ENCODE measurements at places on chromosomes 6 and 20.

- peak; percentile 4 for DNase-seq
These were observed 271.5 kb downstream of the FOXA2 start for GRCh38 chr20:22312744-22313346.

- DNase-seq: no peak
These were observed 55.2 kb downstream of the ATXN1 start for GRCh38 chr6:16706029-16706428.

DNA sequence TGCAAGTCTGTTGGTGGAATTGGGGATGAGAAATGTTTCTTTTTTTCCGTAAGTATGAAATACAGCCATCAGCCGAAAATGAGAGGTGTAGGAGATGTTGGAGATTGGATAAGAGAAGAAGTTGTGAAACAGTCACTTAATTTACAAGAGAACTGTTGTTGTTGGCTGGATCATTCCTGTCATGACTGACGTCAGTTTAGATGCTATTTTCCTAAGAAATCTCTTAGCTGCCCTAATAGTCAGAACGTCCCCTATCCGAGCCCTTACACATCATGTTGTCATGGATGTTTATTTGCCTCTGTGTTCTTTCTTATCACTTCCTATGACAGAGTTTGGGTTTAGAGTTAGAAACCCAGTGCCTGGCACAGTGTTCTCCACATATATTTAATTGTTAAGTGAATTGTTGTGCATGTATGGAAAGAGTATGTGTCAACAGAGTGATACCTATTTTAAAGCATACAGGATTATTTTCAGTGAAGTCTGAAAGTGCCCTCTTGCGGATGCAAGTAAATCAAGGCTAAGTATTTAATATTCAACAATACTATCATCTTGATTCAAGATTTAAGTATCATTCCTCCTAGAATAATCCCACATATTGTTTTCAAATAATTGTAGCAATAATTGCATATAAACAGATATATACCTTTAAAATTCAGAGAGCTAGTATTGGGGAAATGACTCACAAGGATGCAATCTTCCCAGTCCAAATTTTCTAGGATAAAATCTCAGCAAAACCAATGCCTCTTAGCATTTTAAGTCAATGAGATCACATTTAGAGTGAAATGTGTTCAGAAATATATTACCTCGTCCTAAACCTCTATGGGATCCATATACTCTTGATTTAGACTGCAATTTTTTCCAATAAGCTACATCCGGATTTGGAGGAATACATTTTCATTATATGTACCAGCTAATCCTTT lies 309.9 kb upstream of the NOX3 start:
- DNase-seq: no peak

DNA sequence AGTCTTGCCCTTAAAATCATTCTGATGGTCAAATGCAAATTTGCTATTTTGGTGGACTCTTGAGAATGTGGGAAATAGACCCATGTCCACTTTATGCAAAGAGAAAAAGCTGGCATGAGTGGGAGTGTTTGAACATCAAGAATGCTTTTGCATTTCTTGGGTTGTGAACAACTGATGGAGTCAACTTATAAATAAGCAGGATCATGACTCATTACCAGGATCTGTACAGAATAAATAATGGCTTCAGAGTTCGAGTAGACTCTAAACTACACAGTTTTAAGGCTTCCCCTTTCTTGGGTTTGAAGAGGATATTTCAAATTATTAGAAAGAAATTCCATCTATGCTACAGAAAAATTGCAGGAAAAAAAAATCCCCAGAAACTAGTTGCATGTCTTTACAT lies 195.5 kb downstream of the EYA4 start:
- DNase-seq: no peak

- DNase-seq: peak; percentile 87
These were observed 40.5 kb downstream of the PIM1 start for GRCh38 chr6:37210313-37210968.

GRCh38 chr6:23180504-23181293 lies 611.3 kb downstream of the HDGFL1 start:
- no peak for DNase-seq

- DNase-seq: no peak
These were observed 13.5 kb downstream of the KCNK17 start for GRCh38 chr6:39300739-39301138.

DNA sequence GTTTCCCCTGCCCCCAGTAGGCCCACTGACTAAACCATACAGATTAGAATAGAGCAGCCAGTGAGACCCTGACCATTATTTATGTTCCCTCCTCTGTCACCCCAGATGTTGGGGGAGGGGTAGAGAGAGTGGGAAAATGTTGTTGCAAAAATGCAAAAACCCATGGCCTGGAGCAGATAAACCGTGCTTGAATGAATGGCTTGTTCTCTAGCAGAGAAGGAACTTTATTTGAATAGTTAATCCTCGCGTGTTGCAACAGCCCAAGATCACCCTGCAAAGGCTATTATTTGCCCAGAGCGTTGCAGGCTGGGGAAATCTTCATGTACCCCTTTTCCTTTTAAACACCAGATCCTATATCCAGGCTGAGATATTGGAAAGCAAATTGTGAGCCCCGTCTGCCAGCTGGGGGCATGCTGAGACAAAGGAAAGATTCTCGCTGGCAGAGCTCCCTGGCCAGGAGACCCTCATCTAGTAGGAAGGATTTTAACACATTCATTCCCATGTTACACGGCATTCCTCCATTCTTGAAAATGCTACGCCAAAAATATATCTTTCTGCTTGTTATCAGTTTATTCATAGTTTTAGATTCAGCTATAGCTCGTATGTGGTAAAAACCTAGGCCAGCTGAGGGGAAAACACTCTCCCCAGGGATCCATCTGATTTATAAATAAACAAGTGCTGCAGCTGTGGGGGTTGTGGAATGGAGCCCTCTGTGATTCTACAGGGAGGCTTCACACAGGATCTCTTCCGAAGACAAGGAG lies 53.0 kb downstream of the LINC00237 start:
- no peak for DNase-seq

DNA sequence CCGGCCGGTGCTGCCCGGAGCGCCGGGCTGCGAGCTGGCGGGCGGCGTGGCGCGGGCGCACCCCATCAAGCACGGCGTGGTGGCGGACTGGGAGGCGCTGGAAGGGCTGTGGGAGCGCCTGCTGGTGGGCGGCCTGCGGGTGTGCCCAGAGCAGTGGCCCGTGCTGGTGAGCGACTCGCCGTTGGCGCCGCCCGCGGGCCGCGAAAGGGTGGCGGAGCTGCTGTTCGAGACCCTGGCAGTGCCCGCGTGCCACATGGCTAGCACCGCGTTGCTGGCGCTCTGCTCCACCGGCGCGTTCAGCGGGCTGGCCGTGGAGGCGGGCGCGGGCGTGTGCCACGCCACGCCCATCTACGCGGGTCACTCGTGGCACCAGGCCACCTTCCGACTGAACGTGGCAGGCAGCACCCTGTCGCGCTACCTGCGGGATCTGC lies 517 bp downstream of the ACTL10 start:
- peak; percentile 56 for DNase-seq

DNA sequence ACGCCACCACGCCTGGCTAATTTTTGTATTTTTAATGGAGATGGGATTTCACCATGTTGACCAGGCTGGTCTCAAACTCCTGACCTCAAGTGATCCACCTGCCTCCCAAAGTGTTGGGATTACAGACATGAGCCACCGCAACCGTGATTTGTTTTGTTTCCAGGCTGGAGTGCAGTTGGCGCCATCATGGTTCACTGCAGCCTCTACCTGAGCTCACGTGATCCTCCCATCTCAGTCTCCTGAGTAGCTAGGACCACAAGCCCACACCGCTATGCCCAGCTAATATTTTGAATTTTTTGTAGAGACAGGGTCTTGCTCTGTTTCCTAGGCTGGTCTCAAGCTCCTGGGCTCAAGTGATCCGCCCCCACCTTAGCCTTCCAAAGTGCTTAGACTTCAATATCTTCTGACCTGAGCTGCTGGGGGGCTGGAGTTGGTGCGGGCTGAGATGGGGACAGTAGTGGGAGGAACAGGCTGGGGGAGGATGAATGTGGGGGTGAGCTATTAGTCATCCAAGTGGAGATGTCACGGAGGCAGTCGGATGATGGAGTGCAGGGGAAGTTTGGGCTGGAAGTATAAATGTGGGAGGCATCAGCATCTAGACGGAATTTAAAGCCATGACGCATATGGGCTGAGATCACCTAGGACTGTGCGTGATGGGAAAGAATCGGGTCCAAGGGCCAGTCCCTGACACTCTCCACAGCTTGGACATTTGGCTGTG lies 23.1 kb upstream of the ZMYND8 start:
- no peak for DNase-seq

- no peak for DNase-seq
These were observed 70.0 kb upstream of the SMIM29 start for GRCh38 chr6:34318499-34319470.

GRCh38 chr6:87421576-87421975 lies 13.8 kb downstream of the CFAP206 start:
- DNase-seq: no peak

GRCh38 chr20:16433293-16433580 lies 140.0 kb downstream of the KIF16B start:
- DNase-seq: no peak

DNA sequence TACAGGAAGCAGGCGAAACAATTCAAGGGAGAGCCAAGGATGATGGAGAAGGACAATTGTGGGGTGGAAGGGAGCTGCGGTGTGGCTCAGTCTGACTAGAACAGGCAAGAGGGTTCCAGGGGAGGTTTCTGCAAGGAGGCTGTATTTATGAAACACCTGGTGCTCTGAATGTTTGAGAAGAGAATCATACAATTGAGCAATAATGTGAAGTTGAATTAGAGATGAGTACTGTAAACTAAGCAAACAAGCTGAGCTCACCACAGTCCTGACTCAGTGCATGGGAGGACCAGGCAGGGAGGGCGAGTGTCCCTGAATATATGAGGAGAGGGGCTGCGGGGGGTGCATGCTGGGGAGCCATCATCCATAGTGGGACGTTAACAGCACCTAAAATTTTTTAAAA lies 279.7 kb downstream of the KIF16B start:
- DNase-seq: no peak

DNA sequence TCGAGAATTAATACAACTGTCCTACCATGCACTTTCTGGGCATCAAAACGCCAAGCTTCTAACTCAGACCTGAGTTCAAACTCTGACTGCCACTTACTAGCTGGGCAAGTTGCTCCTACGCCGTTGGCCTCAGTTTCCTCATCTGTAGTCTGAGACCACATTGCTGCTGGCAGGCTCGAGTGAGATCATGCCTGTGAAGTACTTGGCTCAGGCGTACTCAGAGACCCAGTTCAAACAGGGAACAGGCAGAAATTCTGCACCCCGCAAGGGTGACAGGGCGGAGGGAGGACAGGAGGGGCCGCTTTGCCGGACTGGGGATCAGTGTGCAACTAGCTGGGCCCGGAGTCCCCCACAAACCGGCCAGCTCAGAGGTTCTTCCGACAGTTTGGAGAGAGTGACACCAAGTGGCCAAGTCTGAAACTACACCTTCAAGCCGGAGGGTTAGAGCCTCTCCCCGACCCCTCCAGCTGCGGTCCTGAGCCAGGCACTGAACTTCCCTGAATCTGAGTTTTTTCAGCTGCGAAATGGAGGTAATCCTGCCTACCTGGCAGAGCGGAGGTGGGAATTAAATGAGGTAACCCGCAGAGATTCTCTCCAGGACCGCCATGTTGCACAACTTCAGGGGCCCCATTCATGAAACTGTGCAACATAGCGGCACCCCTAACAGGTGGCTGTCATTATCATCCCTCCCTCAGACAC lies 46.0 kb upstream of the PTPN1 start:
- peak; percentile 66 for DNase-seq

- no peak for DNase-seq
These were observed 59.5 kb downstream of the PDE7B start for GRCh38 chr6:135910790-135911618.

All from activated CD8-positive, alpha-beta T cell treated with anti-CD3 and anti-CD28 coated beads for 36 hours (primary cell).